ENCODE measurements at places on chromosomes 7 and 10.

- no peak for DNase-seq
Observed at GRCh38 chr7:114865564-114865963, 56.3 kb upstream of the MDFIC start.

DNA sequence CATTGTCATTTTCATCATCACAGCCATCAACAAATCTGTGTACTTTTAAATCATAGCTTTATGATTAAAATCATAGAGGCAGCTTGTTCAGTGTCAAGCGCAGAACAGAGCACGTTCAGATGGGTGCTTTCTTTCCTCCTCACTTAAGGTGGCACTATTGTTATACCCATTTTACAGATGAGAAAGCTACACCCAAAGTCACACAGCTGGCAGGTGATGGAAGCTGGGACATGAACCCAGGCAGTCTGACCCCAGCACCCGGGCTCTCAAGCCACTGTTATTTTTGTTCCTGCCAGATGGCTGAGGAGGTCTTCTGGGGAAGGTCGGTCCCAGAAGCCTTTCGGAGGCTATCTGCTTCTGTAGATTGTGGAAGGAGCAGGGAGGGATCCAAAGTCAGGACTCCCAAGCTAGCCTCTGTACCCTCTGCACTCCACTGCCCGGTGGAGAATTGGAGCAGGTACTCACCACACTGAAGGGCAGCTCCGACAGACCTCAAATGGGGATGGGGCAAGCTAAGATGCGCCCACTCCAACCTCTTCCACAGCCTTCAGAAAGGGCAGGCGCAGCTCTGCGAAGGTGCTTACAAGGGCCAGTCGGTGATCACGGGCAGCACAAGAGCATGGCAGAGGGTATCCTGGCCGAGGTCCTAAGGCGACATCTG, 610 bp downstream of the AVPI1 start:
- DNase-seq, result no peak

- DNase-seq, result no peak
Observed at GRCh38 chr7:103129702-103130549, 19.0 kb downstream of the NAPEPLD start.

GRCh38 chr7:76397409-76398183, 11.9 kb downstream of the SSC4D start:
- DNase-seq, result peak; percentile 90

DNA sequence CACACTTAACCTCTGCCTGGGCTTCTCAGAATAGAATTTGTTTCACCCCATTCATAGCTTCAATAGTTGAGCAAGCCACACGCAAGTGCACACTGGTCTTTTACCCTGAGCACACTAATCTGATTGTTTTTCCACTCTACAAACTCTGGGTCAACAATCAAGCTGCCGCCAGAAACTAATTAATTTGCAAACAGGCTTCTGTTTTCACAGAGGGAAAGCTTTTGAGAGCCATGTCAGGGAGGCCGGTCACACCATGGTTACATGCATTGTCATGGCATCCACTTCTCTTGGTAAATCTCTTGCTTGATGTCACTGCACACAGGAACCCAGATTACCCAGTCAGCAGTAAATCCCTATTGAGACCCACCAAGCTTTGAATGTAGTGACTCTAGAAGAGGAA, 154.2 kb downstream of the SEMA3A start:
- DNase-seq, result no peak

DNA sequence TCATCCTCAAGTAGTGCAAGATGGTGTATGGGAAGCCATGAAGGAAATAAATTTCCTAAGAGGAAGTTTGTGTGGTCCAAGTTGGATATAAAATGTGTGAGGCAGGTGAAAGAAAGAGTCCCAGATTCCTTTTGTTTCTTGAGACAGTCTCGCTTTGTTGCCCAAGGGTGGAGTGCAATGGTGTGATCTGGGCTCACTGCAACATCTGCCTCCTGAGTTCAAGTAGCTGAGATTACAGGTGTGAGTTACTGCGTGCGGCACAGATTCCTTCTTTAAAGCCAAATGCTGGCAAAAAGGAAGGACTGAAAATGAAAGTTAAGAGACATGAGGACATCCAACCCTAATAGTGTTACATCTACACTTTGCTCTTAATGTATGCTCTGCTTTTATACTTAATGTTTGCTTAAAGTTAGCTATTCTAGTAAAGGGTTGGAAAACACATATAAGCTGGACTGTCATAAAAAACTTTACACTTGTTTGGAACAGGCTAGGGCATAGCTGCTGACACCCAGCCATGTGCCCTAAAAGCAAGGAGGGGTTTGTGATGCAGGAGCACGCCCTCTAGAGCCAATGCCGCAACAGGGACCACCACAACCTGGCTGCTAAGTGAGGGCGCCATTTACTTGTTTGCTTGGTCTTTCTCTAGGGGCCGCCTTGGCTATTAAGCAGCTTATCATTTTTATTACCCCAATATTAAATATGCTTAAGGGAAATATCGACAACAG, 34.5 kb downstream of the CLEC2L start:
- no peak for DNase-seq

DNA sequence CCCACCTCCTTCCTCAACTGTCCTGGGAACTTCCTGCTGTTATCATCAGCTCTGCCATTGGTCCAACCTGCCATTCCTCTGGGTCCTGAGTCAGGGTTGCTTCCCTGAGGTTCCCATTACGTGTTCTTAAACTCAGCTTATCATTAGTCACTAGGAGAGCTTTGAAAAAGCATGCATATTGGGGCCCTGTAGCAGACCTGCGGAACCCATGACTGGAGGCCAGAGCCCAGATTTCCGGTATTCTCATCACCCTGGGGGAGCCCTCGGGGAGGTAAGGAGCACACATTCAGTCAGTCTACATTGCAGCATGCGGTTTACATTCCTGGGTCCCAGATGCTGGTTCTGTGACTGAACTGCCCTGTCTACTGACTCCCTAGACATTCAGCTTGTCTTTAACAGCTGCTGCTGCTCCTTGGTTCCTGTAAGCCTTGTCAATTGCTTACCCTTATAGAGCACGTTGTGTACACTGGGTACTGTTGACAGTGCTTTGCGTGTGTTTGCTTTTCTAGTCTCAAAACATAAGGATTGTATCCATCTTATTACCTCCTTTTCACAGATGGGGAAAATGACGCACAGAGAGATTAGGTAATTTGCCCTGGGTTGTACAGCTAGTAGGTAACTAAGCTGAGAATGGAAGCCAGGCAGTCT, 12.8 kb downstream of the CDHR3 start:
- DNase-seq, result no peak
